NCI-H2171 (cell line): ENCODE measurements at places on chromosomes 1 and 21.

DNA sequence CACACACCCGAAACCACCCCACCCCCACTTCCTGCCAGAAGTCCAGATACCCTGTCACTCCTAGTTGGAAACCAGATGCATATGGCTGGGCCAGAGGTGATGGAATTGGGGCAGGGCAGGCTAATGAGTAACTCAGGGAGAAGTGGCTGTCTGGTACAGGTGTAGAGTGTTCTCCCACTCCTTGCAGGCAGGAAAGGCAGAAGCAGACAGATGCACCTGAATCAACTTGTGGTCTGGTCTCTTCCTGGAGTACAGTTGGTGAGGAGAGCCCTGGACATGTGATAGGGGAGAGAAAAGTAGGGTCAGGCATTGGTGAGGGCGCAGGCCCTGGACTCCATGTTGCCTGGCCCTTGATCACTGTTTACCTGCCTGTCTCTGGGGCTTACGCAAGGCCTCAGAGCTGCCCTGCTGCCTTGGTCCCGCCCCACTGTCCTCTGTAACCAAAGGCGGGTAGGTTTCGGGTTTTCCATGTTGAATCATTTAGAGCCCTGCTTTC lies 2.5 kb downstream of the CGN start:
- no peak for DNase-seq

DNA sequence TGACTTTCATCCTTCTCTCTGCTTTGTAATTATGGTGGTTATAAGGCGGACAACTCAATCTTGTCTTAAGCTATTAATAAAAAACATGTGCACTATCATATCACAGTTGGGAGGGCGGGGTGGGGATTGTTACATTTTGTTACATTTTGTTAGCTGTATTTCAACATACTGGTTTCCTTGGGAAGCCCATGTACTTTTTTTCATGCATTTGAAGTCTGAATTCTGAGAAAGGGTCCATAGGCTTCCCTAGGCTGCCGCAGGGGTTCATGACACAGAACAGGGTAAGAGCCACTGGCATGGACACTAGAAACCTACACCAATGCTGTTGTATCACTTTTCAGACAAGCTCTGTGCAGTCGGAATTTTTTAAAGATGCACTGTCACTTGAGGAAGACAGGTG lies 178.8 kb downstream of the ETS2 start:
- no peak for DNase-seq

DNA sequence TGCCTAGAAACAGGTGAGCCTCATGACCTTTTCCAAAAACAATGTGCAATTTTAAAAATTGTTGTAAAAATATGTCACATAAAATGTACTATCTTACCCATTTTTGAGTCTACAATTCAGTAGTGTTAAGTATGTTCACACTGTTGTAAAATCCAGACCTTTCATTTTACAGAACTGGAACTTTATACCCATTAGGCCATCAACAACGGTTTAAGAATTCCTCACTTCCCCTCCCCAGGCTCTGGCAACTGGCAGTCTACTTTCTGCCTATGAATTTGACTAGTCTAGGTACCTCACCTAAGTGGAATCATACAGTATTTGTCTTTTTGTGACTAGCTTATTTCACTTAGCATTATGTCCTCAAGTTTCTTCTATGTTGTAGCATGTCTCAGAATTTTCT lies 8.6 kb downstream of the CTSE start:
- no peak for DNase-seq

- no peak for DNase-seq
Observed at GRCh38 chr1:235624721-235625333, 24.8 kb downstream of the GNG4 start.

DNA sequence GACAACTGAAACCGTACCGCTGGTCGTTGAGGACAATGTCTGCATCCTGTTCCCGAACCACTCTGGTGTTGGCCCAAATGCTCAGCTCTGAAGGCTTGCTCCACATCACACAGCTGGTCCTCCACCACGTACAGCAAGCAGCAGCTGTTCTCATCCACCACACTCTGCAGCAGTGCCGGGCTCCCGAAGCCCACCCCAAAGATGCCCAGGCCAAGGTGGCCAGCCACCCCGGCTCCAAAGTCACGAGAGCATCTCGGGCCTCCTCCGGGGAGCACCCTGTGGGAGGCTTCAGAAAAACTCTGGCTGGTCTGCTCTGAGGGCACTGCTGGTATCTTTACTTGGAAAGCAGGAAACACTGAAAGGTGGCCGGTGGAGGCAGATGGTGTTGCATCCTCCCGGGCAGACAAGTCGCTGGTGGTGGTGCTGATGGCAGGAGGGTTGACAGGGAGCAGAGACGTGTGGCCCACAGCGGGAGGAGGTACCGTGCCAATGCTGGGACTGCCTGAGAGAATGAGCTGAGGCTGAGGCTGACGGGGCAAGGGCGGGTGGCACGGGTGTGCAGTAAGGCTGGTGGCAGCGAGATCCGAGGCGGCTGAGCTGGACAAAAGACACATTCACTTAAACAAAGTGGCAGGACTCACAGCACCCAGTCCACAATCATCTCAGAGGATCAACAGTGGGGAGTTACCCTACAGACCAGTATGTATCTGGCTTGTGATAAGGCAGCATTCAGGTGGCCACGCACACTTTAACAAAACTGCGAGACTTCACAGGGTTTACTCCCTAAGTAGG lies 6.5 kb upstream of the CCDC27 start:
- no peak for DNase-seq

DNA sequence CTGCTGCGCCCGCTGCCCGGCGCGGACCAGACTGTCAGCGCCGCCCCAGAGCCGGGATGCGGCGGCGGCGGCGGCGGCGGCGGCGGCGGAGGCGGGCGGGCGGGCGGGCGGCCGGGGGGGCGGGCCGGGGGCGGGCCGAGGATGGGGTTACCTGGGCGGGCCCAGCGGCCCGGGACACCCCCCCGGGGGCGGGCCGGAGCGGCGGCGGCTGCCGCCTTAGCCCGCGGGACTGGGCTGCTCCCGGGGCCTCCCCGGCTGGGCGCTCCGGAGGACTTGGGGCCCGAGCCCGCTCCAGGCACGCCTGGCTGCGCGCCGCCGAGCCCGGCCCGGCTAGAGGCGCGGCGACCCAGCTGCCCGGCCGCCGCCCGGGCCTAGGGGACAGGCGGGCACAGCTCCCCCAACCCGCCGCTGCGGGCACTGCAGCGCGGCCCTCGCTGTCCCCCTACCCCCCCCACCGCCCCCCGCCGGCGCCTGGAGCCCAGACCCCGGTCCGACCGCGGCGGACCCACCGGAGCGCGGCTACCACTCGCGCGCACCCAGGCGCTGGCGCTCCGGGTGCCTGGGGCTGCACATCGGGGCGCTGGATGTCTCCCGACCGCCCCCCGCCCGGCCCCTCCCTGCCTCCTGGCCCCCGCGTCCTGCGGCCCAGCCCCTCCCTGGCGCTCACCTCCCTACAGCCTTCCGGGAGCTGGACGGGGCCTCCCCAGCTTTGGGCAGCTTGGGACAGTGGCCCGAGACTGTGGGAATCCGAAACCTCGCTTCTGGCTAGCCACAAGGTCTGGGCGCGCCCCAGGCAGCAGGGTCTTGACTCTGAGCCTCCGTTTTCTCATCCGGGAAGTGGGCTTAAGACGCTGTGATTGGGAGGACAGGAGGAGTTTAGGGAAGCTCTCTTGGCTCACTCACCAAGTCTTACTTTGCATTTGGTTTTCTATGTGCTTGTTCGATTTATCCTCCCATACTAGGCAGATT lies at the start of gene WNT4:
TSS of gene WNT4 (minus strand) at position 33 of the 969 bp plus-strand sequence. CDS start 175 bp downstream, outside the sequence.
- peak; percentile 30 for DNase-seq

- no peak for DNase-seq
Observed at GRCh38 chr1:16249596-16250241, 12.7 kb upstream of the CPLANE2 start.

GRCh38 chr1:197798492-197798891 lies 23.2 kb upstream of the DENND1B start:
- no peak for DNase-seq

DNA sequence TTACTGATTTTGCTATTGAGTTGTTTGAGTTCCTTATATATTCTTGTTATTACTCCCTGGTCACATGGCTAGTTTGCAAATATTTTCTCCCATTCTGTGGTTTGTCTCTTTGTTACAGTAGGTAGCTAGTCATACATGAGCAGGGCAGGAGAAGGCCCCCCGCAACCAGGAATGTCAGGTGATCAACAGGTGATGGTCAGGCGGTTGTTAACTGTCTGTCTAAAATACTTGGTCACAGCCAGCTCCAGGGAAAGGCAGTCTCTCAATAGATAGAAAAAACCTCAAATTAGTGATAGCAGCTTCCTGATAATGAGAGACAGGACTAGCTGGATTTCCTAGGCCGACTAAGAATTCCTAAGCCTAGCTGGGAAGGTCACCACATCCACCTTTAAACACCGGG lies 217.9 kb downstream of the RHOU start:
- no peak for DNase-seq

GRCh38 chr1:115373305-115373704 lies 35.3 kb upstream of the NGF start:
- no peak for DNase-seq

DNA sequence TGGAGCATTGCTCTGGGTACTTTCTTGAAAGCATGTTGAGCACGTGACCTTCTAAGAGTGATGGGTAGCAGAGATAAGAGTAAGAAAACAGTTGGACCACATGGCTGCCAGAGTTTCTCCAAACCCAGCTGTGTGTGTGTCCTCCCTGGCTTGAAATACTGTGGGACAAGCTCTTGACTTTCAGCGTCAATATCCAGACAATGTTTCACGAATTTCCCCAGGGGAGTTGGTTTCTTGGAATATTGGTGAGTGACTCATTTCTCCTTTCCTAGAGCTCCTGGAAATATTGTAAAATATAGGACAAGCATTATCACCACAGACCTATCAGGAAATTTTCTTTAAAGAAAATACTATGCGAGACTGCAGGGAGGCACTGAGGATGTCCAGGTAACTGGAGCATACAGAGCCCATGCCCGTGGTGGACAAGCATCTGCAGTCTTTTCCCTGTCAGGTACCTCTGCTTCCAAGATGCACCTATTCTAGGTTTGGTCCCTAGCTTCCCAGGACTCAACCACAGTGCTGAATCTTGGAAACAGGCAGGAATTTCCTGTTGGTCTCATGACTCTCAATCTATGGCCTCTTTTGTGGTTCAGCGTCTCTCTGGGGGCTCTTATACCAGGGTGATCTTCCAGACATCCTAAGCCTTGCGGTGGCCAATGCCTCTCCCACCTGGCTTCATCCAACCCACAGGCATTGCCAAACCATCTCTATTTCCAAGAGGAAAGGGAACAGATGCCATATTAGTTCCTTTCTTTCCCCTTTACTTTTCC lies 67.4 kb downstream of the KCNJ6 start:
- DNase-seq, result no peak

DNA sequence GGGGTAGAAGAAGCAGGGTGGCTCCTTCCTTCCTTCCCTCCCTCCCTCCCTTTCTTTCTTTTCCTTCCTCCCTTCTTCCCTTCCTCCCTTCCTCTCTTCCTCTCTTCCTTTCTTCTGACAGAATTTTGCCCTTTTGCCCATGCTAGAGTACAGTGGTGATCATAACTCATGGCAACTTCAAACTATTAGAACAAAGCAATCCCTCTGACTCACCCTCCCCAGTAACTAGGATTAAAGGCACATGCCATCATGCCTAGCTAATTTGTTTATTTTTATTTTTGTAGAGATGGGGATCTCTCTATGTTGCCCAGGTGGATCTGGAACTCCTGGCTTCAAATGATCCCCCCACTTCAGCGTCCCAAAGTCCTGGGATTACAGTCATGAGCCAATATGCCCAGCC lies 10.0 kb upstream of the RPE65 start:
- no peak for DNase-seq

DNA sequence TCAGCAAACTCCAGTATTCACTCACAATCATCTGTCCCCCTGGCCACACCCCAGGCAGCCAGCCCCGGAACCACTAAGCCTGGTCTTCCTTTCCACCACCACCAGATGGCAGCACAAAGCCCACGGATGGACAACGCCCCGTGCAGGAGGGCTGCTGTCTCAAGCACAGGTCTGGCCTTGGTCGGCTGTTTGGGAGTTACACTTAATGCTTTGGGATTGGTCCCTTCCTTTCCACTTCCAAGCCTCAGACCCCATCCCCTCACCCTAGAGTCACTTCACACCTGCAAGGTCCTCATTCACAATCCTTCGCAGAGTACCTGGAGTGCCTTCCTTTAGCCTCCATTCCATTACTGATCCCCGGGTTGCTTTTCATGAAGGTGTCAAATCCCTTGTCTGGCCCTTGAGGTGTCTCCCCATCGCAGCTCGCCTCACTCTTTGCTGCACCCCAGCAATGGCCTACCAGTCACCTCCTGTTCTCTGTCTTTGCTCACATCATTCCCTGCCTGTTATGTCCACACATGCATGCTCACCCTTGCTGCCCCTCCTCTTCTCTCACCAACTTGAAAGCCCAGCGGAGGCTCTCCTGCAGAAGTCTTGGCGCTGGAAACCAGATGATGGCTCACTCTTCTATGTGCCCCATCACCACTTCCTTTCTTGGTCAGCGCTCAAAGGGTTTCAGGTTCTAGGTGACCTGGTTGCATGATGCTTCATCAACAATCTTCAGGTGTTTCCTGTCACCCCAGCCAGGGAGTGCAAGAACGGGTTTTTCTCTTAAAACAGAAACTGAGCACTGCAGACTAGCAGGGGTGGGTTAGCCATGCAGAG lies 24.9 kb upstream of the KCNA2 start:
- peak; percentile 65 for DNase-seq

DNA sequence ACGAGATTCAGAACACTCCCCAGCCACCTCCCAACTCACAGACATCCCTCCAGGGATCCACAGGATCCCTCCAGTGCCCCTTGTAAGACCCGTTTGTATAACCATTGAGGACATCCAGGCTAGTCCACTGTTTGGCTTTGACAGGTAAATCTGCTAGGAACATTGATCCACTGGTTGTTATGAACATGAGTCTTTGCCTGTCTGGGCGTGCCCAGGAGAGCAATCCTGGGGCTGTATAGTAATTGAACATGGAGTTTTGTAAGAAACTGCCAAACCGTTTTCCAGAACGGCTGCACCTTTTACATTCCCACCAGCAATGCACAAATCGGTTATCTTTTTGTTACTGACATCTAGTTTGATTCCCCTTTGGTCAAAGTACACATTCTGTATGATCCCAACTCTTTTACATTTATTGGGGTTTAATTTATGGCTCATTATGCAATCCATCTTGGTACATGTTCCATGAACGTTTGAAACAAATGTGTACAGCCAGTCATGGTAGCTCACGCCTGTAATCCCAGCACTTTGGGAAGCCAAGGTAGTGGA lies 88.7 kb downstream of the WDR4 start:
- DNase-seq, result no peak

- no peak for DNase-seq
Observed at GRCh38 chr1:12001249-12001917, 17.9 kb upstream of the MIIP start.

DNA sequence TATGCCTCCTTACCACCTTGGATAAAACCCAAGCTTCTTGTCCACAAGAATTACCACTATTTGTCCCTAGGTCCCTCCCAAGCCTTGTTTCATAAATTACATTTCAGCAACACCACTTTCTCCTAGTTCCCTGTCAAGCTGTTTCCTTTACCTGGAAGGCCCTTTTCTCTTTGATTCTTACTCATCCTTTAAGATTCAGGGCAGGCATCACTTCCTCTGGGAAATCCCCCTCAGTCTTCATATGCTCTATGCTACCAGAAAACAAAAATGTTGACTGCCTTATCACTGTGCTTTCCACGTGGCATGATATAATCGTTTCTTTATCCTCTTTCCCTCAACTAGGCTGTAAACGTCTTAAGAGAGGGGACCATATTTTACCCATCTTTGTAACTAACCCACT lies 102.7 kb downstream of the LYST start:
- DNase-seq, result no peak
